ENCODE measurements at places on chromosomes 1 and 21. TPM values are rescaled to one million over a fixed set of nuclear protein-coding genes. Genes with fewer than 3 reads are reported as not detected.

F5 gene
- total RNA-seq, result 90.3 TPM

HES2 gene
- 0.35 TPM for total RNA-seq

GRCh38 chr1:17098446-17099317, 20.6 kb downstream of the PADI2 start:
- DNase-seq, result no peak

BCL2L15 gene
- total RNA-seq, result 1.3 TPM

DNA sequence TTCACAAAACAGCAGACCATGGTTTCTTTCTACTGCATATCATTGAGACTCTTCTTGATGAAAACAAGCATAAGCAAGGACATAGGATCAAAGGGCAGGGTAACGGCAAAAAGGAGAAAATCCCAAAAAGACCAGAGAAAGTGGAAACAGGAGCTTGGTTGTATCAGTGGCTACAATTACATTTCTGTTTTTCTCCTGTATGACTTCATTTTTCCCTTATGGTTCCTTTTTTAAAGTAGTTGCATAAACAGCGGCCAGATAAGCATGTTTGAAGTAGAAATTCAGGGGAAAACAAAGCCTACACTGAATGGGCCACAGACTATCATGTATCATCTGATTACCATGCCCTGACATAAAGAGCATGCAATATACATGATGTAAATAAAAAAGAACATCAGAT, 4.6 kb downstream of the EGLN1 start:
- no peak for DNase-seq

GRCh38 chr1:155174324-155175280, 953 bp downstream of the TRIM46 start:
- peak; percentile 54 for DNase-seq

DNA sequence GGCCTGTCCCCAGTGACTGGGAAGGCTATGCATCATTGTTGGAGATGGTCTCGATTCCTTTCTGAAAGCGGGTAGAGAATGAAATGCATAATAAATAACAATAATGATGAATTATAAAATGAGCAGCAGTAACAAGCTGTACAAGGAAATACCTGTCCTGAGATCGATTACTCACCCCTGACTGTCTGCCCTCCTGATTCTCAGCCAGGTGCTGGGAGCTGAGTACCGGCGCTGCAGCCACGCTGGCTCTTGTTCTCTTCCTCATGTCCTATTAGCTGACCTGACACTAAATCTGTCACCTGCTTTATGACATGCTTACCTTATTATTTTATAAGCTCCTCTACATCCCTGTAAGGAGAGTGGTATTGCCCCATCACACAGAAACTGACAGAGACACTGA, 3.4 kb downstream of the AGPAT3 start:
- peak; percentile 38 for DNase-seq

DNA sequence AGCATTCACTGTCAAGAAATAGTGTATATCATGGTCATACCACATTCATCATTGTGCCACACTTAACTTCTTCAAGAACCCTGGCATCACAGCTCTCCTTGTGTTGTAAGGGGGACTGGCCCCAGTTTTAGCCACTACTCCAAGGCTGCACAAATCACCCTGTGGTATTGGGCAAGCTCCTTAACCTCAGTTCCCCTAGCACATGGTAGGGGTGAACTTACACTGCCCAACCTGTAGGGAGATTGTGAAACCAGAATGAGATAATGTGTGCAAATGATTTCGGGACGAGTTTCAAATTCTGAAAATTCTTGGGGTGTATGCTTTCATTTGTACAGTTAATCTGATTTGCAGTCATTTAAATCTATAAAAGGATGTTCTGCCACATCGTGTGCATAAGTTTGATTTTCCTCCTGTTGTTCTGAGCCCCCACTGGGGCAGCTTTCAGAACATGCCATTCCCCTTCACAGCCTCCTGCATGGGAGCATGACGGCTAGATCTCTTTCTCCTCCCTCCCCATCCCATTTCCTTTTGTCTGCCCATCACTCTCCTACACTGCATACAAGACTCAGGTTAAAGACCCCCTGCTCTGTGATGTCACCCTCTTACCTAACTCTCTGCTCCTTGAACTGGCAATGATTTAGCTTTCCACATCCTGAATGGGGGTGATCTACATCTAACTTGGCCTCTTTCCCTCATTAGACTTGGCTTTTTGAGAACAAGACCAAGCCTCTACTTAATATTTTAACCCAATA, 290.3 kb downstream of the CHRM3 start:
- DNase-seq, result no peak

GSTM5 gene
- total RNA-seq, result 0.89 TPM

TARDBP gene
- 168 TPM for total RNA-seq

KRTAP19-1 gene
- total RNA-seq, result not detected

NCAM2 gene
- total RNA-seq, result not detected

DNA sequence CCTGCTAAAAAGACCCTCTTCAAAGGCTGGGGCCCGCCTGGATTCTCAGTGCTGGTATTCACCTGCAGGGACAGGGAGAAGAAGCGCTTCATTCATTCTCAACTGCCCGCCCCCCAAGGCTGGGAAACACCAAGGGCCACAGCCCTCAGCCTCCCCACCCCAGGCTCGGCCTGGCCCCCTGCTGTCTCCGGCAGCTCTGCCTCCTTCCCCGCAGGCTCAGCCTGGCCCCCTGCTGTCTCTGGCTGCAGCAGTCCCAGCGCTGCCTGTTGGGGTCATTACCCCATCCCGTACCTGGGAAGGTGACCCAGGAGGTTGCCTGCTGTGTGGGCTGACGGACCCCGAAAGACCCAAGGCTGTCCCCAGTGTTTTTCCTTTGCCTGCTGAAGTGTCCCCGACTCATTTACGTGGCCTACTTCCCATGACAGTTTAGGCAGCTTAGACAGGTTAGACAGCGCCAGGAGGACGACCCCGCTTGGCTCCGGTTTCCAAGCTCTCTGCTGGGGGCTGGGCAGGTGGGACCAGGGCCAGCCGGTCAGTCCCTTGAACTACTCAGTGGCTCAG, 22.9 kb upstream of the CLSTN1 start:
- DNase-seq, result no peak

FAM167B gene
- 1.1 TPM for total RNA-seq

DNA sequence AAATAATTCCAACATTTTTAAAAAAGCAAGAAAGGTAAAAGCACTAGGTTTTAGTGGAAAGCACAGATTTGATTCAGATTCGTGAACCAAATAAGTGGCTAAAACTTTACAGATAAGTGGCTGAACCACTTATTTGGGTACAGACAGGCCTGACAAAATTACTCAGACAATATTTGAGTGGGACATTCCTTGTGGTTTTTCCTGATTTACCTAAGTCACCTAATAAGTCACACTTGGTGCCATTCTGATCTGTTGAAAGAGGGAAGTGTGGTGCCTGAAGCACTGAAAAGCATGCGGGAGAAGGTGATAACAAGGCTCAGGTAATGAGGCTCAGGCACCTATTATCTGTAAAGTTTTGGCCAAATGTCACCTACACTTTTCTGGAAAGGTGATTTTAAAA, 81.6 kb upstream of the CD55 start:
- no peak for DNase-seq

DNA sequence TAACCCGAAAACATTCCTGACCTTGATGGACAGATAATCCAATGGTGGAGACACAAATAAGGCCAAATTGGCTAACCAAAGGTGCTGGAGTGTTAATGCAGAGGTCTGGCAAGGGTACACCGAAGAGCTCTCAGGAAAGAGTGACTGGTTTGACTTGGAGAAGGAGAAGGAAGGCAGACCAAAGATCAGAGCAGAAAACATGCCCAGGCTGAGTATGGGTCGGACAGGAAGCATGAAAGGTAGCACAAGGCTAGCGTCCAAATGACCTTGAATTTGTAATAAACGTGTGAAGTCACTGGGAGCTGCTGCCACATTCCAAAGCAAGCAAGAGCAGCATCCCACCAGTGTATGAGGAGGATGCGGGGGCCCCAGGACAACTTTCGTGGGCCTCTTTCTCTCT, 45.7 kb downstream of the APP start:
- DNase-seq, result no peak

C1QTNF12 gene
- total RNA-seq, result 17.7 TPM

- DNase-seq, result no peak
Measured at GRCh38 chr1:31574749-31575368, 1.5 kb upstream of the TINAGL1 start.
